ENCODE measurements at places on chromosomes 2 and 18.

- DNase-seq: peak; percentile 38
Observed at GRCh38 chr2:72892506-72893173, 5.4 kb downstream of the SPR start.

- DNase-seq: no peak
Observed at GRCh38 chr2:189698020-189698887, 23.8 kb downstream of the ANKAR start.

GRCh38 chr2:18118703-18119102 is 240.2 kb downstream of the KCNS3 start:
- no peak for DNase-seq

GRCh38 chr2:128585706-128586105 is 267.0 kb upstream of the HS6ST1 start:
- DNase-seq: no peak

DNA sequence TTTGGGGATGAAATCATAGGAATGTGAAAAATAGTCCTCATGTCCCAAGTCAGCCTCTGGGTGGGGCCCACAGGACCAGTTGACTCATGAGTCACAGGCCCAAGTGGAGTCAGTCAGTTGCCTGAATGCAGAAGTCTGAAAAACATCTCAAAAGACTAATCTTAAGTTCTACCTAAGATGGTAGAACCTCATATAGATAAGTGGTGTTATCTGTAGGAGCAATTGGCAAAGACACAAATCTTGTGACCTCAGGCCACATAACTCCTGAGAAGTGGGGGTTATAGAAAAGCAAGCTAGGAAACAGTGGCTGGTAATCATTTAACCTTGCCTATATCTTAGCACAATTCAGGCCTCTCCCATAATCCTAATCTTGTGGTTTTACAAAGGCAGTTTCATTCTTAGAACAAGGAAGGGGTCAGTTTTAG is 257.1 kb upstream of the SPOPL start:
- no peak for DNase-seq

DNA sequence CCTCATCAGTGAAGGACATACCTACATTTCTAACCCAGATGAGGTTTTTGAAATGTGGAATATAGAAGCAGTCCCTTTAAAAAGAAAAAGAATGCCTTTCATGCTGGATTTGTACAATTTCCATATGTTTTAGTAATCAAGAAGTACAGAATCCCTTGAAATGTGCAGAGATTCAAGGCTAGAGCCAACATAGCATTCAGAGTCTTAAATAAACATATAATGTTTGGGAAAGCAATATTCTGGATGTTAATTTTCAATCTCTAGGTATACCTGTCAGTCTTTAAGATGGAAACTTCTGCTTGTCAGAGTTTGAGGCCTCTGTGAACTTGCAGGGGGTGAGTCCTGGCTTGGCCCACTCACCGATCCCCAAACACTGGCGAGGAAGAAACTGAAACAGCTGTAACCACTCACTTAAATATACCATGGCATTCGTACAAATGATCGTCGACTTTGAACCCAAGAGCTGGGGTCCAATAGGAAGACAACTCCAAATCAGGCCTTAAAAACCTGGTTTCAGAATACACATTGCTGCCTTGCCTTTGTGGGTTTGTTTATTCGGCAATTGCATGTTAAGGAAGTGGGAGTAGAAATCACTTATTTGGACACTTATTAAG is 132.8 kb upstream of the NCK2 start:
- no peak for DNase-seq

DNA sequence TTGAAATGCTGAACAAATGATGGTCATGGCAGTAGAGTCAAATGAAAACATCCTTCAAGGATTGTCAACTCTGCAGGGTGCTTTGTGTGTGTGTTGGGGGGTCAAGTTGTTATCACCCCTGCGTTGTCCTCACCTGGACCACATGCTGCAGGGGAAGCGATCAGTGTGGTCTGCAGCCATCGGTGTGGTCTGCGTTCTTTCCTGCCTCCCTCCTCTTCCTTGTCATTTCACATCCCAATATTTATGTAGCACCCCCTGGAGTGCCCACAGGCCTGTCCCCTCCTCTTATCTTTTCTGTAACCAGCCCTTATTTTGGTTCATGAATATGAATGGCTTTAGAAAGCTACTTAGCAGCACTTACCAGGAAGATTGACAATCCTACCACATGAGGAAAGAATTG is 38.9 kb downstream of the UGP2 start:
- DNase-seq: no peak

DNA sequence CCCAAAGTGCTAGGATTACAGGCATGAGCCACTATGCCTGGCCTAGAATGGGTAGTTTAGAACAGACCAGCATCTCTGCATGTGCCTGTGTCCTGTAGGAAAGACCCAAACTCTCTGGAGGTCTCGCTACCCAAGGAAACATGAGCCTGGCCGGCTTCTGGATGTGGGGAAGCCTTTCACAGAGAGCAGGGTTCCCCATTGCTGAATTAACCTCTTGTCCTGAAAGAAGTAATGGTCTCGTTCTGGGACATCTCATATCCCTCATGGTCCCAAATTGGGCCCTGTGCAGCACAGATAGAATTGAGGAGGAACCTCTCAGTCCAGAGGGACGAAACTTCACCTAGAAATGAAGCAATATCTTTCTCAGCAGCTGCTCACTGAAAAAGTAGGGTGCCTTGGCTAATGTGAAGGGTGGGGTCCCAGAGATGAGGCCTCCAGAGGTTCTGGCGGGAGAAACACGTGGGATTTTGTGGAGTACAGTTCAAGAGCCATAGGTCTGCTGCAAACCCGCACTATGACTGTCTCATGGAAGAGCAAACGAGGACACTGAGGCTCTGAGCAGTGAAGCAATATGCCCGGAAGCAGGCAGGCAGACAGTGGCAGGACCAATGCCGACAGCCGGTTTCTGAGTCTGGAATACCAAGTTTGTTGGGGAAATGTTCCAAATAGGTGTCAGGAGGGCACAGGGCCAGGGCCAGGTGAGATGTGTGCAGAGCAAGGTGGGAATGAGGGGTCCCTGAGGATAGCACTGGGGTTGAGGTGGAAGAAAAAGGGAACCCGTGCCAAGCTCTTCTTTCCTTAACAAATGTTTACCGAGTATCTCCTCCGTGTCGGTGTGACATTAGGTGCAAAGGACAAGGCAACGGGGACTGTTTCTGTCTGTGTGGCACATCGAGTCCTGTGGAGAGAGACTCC is 121.0 kb upstream of the TWIST2 start:
- no peak for DNase-seq

GRCh38 chr2:11553661-11554398 is 20.0 kb downstream of the GREB1 start:
- no peak for DNase-seq

- DNase-seq: no peak
Observed at GRCh38 chr2:3253913-3254441, 123.6 kb downstream of the EIPR1 start.

GRCh38 chr2:164068063-164068462 is 332.3 kb upstream of the FIGN start:
- no peak for DNase-seq

GRCh38 chr2:203814661-203815540 is 52.7 kb upstream of the CTLA4 start:
- DNase-seq: no peak

DNA sequence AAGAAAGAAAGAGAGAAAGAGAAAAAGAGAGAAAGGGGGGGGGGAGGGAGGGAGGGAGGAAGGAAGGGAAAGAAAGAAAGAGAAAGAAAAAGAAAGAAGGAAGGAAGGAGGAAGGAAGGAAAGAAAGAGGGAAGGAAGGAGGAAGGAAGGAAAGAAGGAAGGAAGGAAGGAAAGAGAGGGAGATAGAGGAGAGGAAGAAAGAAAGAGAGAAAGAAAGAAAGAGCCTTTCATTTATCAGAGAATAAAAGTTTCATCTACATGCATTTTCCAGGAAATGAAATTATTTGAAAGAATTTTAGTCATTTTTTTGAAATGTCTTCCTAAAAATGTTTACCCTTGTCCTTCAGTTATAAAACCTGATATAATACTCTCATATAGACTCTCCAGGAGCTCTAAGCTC is 172.4 kb downstream of the TRABD2A start:
- no peak for DNase-seq

DNA sequence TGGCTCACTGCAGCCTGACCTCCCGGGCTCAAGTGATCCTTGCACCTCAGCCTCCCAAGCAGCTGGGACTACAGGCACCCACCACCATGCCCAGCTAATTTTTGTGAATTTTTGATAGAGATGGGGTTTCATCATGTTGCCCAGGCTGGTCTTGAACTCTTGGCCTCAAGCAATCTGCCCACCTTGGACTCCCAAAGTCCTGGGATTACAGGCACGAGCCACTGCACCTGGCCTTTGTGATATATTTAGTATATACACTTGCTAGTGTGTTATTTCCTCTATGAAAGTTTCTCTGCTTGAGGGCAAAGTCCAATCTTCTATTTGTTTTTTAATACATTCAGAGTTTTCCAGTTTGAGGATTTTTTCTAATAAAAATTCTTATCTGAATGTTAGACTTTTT is 119.3 kb downstream of the GALNT3 start:
- DNase-seq: no peak

DNA sequence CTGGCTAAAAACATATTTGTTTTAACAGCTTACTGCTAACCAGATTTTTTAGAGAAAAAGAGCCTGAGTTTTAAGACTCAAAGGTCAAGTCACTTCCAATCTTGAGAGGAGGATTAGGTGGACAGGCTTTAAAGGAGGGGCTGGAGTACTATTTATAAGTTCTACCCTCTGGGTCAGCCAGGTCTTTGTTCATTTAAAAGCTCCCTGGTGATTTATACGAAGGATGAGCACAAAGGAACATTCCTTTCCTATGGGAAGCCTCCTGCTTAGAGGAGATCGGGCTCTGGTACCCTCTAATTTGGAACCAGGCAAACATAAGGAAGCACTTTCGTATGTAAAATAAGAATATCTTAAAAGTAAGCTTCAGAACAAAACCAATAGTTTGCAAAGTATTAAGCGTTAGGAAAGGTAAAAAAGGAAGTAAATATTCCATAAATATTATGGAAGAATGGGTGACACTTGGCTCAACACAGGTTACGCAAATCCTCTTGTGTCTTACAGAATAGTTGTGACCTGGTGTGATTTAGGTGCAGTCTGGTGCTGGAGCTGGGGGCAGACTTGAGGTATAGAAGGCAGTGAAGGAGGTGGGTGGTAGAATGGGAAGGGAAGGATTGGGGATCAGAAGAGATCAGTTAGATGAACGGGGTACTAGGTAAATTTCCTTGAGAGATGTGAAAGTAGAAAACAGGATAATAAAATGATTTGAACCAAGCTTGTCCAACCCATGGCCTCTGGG is 35.6 kb downstream of the PDE6D start:
- DNase-seq: no peak

GRCh38 chr2:98921062-98921461 is 15.0 kb downstream of the CRACDL start:
- DNase-seq: no peak

DNA sequence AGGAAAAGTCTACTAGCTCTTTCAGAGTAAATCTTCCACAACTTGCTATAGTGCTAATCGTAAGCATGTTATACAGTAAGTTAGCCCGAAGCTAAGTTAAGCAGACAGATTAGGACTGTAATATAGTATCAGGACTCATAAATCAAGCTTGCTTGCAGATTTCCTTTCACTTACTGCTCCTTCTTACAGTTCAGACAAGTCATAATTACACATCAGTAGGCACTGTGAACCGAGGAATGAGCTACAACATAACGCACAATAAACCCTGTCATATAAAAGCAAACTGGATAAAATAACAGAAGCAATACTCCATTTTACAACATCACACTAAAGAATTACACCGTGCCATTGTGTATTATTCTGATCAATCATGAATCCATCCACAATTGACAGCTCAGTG is 832.6 kb upstream of the ZEB2 start:
- DNase-seq: no peak

- DNase-seq: no peak
Observed at GRCh38 chr2:55649211-55649610, 31.8 kb upstream of the PPP4R3B start.

GRCh38 chr2:157329524-157329923 is 3.9 kb upstream of the ERMN start:
- DNase-seq: no peak

DNA sequence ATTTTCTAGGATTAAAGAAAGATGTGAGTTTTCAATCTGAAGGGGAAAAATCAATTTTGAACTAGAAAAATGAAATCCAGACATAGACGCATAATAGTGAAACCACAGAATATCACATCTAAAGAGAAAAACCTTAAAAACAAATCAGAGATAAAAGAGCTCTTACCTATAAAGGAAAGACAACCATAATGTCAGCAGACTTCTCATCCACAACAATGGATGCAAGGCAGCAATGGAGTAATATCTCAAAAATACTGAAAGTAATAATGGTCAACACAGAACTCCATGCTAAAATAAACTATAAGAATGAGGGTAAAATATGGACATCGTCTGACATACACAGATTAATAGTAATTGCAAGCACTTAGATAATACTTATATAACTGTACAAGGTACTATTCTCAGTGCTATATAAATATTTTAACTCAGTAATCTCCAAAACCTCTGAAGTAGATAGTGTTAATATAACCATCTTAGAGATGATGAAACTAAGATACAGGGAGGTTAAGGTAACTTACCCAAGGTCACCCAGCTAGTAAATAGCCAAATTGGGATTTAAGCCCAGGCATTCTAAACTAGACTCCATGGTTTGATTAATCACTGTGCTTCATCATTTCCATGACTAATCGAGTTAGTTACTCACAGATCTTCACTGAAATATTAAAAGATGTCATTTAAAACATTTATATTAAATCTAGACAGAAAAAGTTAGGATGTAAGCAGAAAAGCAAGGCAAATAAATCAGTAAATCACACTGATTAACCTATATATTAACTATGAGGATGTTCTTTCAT is 89.4 kb upstream of the SPTBN1 start:
- DNase-seq: no peak

DNA sequence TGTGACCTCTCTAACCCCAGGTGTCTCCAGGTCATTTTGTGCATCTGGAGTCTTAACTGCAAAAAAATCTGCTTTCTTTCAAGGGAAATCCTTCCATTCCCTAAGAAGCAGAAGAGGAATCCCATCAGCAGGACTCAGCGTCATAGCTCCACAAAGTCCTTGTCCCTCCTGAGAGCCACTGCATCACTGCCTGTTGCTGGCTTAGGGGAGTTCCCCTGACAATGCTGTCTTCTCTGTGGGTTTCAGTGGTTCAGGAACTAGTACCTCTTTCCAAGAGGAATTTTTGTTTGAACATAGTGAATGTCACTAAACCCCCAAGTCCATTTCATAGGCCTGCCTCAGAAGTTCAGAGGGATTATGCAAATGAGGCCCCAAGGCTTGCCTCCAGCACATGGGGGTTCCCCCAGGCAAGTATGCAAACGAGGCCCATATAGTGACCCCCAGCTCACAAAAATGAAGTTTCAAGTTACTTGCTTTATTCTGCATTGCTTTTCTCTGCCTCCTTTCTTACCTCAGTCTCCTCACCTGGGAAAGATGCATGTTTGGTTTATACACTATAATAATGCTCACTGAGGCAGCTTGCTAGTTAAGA is 513.9 kb upstream of the MEX3C start:
- DNase-seq: no peak

- no peak for DNase-seq
Observed at GRCh38 chr18:78511666-78512601, 467.7 kb upstream of the SALL3 start.
